ENCODE measurements at places on chromosomes 12 and 14.

DNA sequence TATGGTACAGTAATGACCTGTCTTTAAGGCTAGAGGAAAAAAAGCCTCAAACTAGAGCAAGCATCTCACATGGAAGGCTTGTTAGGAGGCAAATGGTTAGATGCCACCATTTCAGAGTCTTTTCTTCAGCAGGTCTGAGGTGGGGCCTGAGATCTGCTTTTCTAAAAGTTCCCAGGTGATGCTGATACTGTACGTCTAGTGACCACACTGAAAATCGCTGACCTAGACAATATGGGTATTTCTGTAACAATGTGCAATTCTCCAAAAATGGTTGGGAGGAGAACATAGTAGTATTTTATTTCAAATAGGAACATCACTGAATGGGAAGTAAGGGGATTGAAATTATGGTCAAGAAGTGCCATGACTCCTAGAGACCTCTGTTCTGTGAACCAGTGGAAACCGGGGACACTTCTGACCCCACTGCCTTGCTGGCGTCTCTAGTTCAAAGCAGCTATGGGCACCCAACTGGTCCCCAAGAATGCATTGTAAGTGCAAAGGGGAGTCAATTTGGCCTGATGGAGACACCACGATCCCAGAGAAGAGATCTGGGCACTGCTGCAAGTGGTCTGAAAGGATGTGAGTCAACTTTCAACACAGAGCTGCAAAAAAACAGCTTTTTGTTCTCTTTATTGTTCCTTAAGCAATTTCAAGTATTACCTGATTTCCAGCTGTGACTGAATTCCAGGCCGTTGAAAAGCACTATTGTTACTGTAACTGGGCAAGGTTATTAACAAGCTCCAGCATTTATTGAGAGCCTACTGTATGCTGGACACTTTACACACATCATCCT, 54.4 kb upstream of the PLEKHG7 start:
- DNase-seq, result no peak

GRCh38 chr14:77140359-77141213, 1.0 kb downstream of the ZDHHC22 start:
- no peak for DNase-seq

DNA sequence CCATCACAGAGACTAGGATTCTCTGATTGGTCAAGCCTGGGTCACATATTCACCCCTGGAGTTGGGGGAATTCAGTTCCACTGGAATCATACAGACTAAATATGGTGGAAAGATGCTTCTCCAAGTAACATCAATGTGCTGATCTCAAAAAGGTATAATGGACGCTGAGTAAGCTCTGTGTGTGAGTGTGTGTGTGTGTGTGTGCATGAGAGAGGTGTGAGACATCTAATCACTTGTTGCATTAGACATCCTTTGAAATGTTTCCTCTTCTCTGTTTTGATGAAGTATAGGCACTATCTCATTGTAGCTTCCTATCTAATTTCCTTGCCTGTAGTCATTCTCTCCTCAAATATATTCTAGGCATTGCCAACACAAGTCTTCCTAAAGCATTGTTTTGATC, 5.0 kb upstream of the RAB3IP start:
- DNase-seq, result no peak

DNA sequence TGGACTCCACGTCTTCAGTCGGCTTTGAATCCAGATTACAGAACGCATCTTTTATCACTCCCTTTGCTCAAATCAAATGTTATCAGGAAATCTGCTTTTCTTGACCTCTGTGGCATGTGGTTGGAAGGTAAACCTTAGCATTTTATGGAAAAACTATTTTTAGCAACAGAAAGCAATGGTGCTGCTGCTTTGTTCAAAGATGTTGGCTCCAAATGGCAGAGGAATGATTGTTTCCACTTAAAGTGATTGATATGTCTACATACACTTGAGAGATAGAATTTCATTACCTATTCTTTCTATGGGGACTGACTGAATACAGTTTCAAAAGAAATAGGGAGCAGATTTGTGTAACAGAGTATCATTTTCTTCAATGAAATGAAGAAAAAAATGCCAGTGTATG, 761.2 kb downstream of the NOVA1 start:
- no peak for DNase-seq

GRCh38 chr12:106645074-106645421, 62.2 kb downstream of the RFX4 start:
- DNase-seq, result no peak
